ENCODE measurements at places on chromosomes 4 and X.

DNA sequence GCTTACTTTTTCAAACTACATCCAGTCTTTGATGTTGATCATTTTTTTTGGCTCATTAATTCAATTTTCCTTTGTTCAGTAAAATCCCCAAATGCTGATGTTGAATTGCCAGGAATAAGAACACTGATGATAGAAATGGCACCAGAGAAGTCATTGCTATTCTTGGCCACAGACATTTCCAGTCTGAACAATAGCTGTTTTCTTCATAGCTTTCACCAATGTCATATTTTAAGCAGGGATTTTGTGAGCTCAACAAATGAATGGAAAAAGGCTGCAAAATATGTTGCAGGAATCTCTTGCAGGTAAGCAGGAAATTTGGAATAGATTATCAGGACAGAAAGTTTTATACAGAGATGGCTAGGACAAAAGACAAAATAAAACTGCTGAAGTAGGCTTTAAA, 40.5 kb upstream of the GLRB start:
- DNase-seq, result no peak

GRCh38 chrX:35842674-35843073, 44.5 kb downstream of the MAGEB16 start:
- no peak for DNase-seq

GRCh38 chrX:122878269-122878668, 305.8 kb upstream of the GRIA3 start:
- no peak for DNase-seq

DNA sequence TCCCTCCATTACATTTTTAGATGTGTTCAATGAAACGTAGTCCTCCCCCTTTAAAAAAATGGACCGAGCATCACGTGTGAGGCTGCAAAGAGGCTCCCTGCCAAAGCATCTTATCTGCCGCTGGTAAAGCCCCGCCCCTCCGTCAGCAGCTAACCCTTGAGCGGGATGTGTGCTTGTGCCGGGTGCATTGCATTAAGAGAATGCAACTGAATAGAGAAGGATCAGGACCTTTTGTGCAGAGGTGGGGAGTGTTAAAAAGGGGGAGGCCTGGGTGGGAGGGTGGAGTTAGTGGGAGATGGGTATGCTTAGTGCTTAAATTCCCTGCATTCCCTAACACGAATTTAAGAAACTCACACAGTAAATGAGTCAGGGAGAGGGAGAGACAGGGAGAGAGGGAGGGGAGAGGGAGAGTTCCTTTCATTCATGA, 66.0 kb downstream of the TBL1X start:
- peak; percentile 61 for DNase-seq
